ENCODE measurements at places on chromosomes 11 and 22.
A peak's percentile ranks its signal among the peaks of the same experiment; 100 is the strongest.

DNA sequence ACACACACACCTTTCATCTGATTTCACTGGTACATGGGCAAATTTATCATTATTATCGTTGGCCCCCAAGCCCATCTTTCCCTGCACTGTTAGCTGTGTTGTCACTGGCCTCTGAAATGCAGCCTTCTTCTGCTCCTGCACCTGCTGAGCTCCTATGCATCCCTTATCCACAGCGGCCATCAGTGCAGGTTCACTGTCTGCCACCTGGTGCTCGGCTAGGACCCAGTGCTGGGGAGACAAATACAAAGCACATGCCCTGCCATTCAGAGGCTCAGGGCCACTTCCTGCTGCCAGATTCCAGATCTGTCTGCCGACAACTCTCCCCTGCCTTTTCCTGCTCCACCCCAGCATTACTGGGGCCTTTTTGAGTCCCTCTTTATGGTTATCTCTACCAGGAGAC lies 1205.4 kb downstream of the TBC1D22A start:
- DNase-seq: no peak

DNA sequence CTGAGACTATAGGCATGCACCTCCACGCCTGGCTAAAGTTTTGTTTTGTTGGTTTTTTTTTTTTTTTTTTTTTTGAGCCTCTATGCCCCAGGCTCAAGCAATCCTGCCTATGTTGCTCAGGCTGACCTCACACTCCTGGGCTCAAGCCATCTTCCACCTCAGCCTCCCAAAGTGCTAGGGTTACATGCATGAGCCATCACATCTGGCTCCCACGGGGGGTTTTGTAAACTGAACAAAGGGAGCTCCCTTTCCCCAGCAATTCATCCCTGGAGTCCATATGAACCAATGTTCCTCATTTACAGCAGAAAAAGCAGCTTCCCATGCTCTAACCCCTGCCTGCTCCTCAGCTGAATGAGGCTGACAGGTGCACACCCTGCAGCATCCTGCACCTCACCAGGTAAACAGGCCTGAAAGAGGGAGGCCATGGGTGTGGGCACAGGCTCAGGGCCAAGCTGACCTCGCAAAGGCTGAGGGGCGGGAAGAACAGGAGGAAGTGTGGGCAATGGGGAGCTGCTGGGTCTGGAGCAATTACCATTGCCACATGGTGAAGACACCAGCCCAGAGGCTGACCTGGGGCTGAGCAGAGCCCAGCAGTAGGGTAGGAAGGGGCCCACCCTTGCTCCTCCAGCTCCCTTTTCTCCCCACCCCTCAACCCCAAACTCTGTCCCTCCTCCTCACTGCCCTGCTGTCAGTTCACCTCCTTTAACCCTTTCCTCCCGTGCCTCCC lies 58.2 kb downstream of the RBX1 start:
- no peak for DNase-seq

DNA sequence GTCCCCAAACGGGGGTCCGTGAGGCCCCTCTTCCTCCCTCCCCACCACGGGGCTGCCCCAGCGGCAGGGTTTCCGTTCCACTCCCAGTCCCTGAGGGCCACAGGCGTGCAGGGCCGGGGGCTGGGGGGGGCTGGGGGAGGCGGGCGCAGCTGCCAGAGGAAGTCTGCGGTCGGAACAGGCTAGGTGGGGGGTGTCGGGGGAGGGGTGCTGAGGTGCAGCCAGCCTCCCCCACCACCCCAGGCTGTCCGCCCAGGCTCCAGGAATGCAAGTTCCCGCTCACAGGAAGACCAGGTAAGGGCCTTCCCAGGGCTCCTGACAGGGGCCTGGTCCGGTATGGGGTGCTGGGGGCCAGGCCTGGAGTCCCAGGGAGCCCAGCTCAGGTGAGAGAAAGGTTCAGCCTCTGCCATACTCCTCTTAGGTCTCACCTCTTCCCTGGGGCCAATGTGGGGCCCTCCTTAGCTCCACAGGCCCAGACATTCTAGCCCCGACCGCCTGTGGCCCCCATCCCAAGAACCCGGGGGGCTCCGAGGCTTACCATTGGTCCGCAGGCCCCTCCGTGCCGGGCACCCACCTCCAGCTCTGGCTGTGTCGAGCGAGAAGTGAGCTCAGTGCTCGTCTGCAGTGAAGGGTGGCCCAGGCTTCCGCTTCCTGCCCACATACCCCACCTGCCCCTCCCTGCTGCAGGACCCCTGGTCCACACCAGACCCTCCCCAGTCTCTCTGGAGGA lies at the start of gene PTPRCAP:
TSS of gene PTPRCAP (minus strand) at position 601 of the 727 bp plus-strand sequence. CDS start at position 538, 63 bp downstream.
- peak; percentile 60 for DNase-seq

DNA sequence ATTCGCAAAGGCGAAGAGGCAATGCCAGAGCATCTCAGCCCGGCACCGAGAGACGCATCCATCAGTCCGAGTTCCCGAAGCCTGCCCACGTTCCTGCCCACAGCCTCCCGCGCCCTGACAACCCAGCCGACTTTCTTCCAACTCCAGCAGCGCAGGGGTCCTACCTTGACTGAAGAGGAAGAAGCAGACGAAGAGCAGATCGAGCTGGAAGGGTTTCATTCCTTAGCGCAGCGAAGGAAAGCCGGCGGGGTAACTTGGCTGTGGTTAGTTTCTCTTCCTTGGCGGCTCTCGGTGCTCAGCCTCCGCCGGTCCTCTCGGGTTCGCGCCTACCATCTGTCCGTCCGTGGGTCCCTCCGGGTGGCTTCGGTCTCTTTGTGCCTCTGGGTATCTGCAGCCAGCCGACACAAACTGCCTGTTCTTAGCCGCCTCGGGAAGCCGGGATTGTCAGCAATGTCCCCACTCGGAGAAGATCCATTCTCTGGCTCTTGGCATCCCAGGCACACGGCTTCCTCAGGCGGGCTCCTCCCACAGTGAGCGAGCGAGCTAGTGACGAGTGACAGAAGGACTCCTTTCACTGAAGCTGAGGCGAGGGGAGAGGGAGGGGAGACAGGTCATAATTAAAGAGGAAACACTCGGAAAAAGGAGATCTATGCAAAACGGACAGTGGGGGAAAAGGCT lies at the start of gene KIRREL3:
TSS of gene KIRREL3 (minus strand) at position 480 of the 678 bp plus-strand sequence.
- no peak for DNase-seq

DNA sequence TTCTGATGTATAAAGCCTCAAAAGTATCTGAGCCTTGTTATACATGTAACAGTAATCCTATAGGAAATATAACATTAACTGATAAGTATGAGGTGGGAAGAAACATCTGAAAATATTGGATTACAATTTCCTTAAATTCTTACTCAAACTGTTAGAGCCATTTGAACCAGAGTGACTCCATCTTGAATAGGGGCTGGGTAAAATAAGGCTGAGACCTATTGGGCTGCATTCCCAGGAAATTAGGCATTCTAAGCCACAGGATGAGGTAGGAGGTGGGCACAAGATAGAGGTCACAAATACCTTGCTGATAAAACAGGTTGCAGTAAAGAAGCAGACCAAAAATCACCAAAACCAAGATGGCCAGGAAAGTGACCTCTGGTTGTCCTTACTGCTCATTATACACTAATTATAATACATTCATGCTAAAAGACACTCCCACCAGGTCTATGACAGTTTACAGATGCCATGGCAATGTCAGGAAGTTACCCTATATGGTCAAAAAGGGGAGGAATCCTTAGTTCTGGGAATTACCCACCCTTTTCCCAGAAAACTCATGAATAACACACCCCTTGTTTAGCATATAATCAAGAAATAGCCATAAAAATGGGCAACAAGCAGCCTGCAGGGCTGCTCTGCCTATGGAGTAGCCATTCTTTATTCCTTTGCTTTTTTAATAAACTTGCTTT lies 114.9 kb downstream of the PGR start:
- DNase-seq: no peak

DNA sequence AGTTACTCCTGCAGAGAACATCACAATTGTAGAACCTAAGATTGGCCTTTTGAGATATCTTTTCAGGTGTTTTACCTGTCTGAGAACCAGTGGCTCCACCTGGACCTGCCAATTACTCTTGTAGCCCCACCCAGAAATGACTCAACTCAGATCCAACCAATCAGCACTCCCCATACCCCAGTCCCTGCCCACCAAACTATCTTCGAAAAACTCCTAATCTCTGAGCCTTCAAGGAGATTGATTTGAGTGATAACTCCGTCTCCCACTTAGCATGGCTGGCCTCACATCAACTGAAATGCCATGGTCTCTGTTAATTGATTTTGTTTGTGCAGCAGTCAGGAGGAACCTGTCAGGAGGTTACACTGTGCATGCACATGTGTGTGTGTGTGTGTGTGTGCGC lies 103.6 kb downstream of the MTNR1B start:
- DNase-seq: no peak

GRCh38 chr11:10917802-10918201 lies 59.9 kb upstream of the ZBED5 start:
- no peak for DNase-seq

GRCh38 chr22:23756891-23757290 lies 2.7 kb upstream of the VPREB3 start:
- no peak for DNase-seq

DNA sequence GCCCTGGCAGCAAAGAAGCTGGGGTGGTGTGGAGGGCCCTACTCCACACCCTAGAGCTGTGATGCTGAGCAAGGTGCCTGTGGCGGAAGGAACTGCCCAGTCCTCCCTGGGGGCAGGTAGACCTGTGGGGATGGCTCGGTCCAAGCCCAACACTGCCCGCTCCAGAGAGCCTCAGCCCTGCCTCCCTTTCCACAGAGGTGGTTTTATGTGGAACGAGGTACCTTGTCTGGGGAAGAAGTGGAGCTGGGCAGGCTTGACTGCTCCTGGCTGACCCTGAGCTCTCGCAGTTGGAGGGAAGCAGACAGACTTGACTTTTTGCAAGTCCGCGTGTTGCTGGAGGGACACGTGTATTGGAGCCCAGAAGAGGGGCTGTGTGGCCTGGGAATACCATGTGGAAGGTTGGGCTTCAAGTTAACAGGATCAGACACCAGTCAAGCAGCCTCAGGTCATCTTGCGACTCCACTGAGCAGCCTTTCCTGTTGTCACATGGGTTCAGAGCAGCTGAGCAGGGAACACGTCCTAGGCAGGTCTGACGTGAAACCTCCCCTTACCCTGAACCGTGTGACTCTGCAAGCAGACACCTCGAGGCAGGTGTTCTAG lies 117.7 kb downstream of the CACNA1I start:
- DNase-seq: no peak

DNA sequence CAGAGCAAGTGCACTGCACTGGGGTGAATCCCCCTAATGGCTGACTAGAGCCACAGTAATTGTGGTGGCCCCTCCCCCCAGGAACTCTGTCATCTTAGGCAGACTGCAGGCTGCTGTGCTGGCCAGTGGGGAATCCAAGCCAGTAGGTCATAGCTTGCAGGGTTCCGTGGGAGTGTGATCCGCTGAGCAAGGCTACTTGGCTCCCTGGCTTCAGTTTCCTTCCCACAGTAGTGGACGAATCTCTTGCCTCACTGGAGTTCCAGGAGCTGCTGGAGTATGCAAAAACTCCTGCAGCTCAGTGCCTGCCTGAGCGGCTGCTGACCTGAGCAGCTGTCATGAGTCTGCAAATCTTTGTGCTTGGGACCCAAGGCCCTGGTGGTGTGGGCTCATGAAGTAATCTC lies 13.2 kb downstream of the OOSP3 start:
- no peak for DNase-seq

GRCh38 chr11:14075118-14076078 lies 112.9 kb downstream of the SPON1 start:
- peak; percentile 17 for DNase-seq

All from stimulated activated CD8-positive, alpha-beta memory T cell treated with anti-CD3 and anti-CD28 coated beads, Interleukin-15, amount 100 ng/mL, for 4 hours (primary cell).